ENCODE measurements at places on chromosomes 12 and 14. TPM values are rescaled to one million over a fixed set of nuclear protein-coding genes. Genes with fewer than 3 reads are reported as not detected.

Gene RTL1
- 0.20 TPM for polyA plus RNA-seq

DNA sequence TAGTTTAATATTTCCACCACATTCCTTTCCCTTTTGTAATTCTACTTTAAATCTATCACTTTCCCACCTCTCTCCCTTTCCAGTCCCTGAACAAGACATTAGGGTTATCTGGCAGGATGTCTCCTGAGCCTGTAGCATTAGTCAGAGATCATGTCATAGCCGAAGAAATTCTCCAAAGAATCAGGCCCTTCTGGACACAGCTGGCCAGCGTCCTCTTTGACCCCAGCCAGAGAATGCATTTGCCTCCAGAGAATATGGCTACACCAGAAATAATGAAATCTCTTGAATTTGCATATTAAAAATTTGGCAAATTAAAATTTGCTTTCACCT is 56.7 kb downstream of the NTF3 start:
- no peak for DNase-seq

DNA sequence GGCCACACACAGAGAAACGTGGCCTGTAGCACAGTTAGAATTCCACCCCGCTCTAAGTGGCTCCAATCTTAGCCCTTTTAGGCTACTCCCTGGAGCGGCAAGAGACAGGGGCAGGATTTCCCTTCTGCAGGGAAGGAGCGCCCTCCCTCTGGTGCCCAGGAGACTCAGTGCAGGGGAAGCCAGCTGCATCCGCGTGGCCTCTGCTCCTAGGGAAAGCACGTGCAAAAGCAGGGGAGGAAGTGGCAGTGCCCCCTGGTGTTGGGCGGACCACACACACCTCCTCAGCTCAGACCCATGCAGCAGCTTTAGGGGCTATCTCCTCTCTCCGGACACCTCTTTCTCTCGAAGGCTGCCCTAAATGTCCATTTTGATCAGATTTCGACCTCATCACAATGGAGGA is 50.0 kb downstream of the SPRING1 start:
- no peak for DNase-seq

GRCh38 chr14:47539031-47539461 is 136.4 kb downstream of the MDGA2 start:
- peak; percentile 10 for DNase-seq

DNA sequence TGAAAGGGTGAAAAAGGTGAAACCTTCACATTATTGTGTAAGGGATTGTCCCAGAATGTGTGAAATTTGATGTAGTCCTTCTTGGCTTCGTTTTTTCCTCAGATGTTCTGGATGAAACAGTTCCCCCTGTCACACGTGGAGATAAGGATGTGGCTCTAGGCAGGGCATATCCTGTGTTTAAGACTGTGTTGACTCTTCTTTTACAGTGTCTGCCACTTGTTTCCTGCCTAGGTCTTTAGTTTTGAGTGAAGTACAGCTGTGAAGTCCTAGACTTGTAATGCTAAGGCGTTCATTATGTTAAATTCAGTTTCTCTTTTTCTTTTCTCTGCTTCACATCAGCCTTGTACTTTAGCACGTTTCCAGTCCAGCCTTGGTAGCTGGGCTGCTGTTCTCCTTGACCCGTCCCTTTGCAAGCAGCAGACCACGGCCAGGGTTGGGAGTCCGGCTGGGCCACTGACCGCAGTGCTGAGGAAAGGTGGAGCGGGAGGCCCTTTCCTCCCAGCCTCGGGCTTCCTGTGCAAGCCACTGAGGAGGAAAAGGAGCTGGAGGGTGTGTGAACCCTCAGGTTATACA is 59.1 kb downstream of the RASSF3 start:
- peak; percentile 59 for DNase-seq
